ENCODE measurements at places on chromosomes 16 and 17.

GRCh38 chr17:79850571-79851460, 11.6 kb upstream of the CBX4 start:
- no peak for DNase-seq

DNA sequence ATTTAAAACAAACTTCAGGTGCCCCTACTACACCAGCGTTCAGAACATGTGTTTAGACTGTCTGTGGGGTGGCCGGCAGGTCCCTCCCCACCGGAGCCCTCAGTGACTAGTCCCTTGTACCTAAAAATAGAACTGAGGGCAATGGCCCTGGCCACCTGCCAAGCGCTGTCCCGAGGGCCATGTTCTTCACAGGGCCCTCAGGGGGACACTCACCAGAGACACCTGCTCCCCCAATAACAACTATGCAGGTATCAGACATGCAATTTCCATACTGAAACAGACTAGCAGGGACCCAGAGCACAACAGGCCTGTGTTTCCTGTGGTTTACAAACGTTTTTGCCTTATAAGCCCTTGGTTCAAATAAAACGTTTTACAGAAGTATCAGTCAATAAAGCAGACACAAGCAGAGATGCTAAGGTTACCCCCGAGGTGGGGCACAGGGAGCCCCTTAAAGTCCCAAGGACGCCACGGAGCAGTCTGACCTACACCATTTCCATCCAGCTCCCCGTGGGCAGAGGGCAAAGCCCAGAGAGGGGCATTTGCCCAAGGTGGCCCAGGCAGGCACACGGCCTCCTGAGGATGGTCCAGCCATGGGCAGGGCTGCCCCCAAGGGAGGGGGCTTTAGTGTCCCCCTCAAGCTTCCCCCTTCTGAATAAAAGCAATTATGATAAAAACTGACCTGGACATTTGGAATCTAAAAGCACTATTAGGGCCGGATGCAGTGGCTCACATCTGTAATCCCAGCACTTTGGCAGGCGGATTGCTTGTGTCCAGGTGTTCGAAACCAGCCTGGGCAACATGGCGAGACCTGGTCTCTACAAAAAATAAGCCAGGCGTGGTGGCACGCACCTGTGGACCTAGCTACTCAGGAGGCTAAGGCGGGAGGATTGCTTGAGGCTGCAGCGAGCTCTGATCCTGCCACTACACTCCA, 896 bp upstream of the MYLK3 start:
- DNase-seq, result no peak

- DNase-seq, result no peak
These were observed 952.6 kb upstream of the SOX9 start for GRCh38 chr17:71168053-71168741.

DNA sequence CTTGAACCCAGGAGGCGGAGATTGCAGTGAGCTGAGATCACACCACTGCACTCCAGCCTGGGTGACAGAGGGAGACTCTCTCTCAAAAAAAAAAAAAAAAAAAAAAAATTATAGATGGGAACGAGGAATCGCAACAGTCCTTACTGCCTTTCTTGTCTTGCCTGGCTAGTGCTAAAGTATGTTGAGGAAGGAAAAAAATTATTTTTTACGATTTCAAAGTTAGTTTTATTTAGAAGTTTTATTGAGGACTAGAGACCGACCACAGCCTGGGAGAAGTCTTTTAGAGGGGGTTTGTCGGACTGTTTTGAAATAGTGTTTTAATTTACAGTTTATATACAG, 15.8 kb upstream of the DNAH17 start:
- no peak for DNase-seq

DNA sequence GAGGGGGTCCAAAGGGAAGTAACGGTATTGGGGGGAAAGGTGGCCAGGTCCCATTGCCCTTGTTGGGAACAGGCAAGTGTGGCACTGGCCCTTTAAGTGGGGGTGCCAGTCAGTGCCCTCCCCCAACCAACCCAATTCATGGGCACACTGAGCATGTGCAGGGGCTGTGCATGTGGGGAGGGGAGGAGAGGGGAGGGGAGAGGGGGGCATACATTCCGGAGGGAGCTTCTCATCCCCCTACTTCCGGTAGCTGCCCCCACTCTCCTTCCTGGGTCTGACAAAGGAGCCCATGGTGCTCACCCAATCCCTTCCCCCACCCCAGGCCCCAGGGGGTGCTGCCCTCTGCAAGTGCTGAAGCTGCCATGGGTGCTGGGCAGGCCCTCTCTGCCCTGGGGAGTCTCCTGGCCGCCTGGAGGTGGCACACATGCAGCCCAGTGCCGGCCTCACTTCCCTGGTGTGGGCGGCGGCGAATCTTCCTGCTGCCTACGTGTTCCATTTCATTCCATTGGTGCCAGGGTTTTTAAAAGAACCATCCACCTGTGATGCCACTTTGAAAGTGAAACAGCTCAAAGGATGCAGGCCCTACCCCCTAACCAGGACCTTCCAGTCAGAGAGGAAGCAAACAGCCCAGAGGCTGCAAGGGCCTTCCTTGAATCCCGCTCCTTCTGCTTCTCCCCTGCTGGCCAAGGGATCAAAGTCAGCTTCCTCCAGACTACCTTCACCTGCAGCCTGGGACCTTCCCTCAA, 11.0 kb downstream of the HEXIM2 start:
- DNase-seq, result peak; percentile 37

- DNase-seq, result no peak
These were observed 18.7 kb upstream of the BEAN1 start for GRCh38 chr16:66408163-66409048.

GRCh38 chr16:57773019-57773418, 29.3 kb downstream of the KIFC3 start:
- DNase-seq, result no peak

- peak; percentile 32 for DNase-seq
These were observed 1.0 kb downstream of the NOG start for GRCh38 chr17:56594320-56595107.

GRCh38 chr16:25158401-25158800, 46.9 kb downstream of the LCMT1 start:
- DNase-seq, result no peak

DNA sequence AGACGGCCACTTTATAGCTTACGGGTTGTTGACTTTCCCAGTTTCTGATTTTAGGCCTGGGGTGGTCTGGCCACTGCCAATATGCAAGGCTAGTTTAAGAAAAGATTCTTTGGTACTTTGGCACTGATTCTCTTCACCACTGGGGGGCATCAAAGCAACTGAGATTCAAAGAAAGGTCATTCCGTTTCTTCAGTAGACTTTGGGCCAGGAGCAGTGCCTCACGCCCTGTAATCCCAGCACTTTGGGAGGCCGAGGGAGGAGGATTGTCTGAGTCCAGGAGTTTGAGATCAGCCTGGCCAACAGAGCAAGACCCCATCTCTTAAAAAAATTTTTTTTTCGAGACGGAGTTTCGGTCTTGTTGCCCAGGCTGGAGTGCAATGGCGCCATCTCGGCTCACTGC, 53.0 kb downstream of the RPA1 start:
- DNase-seq, result no peak

GRCh38 chr17:46025510-46026165, 26.6 kb downstream of the STH start:
- DNase-seq, result no peak

DNA sequence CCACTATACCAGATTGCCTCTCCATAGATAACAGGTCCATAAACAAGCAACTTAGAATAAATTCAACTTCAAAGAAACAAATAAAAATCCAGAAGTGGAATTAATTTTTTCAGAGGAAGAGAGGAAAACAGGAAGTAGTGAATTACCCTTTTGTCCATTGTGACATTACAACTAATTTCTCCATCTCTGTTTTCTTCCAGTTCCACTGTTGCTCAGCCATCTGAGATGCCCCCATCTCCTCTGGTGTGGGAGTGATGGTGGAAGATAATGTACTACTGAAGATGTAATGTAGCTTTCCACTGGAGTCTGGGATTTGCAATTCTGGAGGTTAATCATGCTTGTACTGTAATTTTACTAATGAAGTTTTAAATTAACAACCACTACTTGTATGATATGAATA, 124.6 kb upstream of the TMEM97 start:
- no peak for DNase-seq

GRCh38 chr16:29906520-29907244, 6.4 kb downstream of the ASPHD1 start:
- no peak for DNase-seq

DNA sequence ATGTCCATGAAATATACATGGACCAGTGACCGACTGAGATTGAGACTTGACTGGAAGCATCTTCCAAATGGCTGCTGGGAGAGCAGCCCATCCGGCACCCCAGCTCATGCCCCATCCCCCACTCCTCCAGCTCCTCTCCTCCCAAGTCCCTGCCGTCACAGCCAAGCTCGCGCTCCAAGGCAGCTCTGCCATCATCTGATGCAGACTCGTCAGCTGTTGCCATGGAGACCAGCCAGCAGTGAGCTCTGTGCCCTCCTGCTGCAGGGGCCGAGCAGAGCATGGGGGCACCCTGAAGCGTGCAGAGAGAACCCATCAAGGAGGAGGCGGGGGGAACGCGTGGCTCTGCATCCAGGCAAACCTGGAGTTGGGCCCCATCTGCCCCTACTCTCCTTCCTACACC, 74.5 kb upstream of the TNRC6C start:
- DNase-seq, result no peak

GRCh38 chr17:39294060-39294459, 68.3 kb upstream of the STAC2 start:
- DNase-seq, result no peak

- DNase-seq, result no peak
These were observed 267.6 kb upstream of the SDK2 start for GRCh38 chr17:73911726-73912372.

- DNase-seq, result no peak
These were observed 14.2 kb downstream of the POLR3K start for GRCh38 chr16:38941-39892.

GRCh38 chr17:66142428-66142827, 49.5 kb downstream of the CEP112 start:
- DNase-seq, result no peak

DNA sequence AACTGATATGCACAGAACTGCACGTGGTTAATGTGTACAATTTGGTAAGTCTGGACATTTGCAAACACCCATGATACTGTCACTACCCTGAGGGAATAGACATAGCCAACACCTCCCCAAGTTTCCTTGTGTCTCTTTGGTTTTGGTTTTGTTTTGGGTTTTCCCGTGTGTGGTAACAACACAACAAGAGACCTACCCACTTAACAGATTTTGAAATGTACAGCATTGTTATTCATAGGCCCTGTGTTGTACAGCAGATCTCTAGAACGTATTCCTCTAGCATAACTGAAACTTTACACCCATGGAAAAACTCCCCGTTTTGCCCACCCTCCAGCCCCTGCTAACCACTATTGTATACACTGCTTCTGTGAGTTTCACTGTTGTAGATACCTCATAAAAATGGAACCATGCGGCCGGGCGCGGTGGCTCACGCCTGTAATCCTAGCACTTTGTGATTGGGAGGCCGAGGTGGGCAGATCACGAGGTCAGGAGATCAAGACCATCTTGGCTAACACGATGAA, 76.3 kb upstream of the TBC1D3K start:
- no peak for DNase-seq

DNA sequence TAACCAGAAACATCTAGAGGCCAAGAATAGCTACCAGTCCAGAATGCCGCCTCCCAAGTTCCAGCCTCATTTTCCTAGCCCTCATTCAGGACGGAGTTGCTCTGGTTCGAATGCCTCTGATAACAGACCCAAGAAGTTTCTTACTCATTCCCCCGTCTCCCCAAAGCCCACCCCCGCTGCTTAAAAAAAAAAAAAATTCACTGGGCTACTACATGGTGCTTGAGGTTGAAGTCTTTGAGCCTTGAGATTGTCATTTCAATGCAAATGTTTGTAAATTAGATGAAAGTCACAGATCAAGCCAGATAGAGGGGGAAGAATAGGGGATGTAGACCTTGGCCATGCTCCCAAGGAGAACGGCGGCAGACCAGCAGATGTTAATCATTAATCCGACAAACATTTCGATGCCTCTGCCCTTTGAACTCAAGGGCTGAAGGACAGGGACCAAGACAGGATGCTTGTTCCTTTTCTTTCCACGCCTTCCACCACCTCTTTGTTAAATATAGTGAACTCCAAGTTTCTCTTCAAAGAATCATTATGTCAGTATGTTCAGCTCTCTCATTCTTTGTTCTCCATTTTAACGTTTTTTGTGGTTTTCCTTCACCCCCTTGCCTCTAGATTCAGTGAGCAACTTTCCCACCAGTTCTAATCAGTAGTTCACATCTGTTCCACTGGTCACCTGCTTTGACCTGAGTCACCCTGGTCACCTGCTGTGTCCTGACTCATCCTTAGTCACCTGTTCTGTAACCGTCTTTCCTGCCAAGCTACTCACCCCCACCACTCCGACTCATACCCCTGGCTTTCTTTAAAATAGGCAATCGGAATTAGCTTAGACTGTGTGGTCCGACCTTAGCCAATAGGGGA, 190.3 kb downstream of the CPPED1 start:
- DNase-seq, result no peak

- DNase-seq, result no peak
These were observed 5.1 kb downstream of the KRT31 start for GRCh38 chr17:41392278-41392677.

GRCh38 chr16:87790292-87791100, 24.7 kb upstream of the KLHDC4 start:
- peak; percentile 58 for DNase-seq

GRCh38 chr17:50319306-50320004, 26.5 kb upstream of the XYLT2 start:
- no peak for DNase-seq

DNA sequence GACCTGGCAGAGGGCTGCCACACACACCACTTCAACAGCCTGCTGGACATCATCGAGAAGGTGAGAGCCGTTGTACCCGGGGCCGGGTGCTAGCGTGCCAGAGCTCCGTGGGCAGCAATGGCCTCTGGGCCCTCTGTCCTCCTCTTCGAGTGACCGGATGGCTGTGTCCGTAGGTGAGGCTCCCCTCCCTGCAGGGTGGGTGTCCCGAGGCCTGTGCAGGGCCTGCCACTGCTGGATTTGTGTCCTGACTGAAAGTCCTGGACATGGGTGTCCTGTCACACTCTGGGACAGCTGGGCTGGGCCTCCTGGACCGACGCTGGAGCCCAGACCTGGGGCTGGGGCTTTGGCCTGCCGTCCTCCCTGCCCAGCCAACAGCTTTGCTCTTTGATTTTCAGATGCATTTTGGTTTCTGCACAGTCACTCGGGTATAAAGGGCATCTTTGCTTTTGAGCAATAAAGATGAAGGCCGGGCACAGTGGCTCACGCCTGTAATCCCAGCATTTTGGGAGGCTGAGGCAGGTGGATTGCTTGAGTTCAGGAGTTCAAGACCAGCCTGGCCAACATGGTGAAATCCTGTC, 16.7 kb downstream of the TSC2 start:
- no peak for DNase-seq

All from ovary (tissue), 10 donors.